T follicular helper cell (primary cell): ENCODE measurements at places on chromosomes 7 and 10.
A peak's percentile ranks its signal among the peaks of the same experiment; 100 is the strongest.

GRCh38 chr10:112887968-112888367 lies 62.1 kb upstream of the TCF7L2 start:
- DNase-seq = no peak

DNA sequence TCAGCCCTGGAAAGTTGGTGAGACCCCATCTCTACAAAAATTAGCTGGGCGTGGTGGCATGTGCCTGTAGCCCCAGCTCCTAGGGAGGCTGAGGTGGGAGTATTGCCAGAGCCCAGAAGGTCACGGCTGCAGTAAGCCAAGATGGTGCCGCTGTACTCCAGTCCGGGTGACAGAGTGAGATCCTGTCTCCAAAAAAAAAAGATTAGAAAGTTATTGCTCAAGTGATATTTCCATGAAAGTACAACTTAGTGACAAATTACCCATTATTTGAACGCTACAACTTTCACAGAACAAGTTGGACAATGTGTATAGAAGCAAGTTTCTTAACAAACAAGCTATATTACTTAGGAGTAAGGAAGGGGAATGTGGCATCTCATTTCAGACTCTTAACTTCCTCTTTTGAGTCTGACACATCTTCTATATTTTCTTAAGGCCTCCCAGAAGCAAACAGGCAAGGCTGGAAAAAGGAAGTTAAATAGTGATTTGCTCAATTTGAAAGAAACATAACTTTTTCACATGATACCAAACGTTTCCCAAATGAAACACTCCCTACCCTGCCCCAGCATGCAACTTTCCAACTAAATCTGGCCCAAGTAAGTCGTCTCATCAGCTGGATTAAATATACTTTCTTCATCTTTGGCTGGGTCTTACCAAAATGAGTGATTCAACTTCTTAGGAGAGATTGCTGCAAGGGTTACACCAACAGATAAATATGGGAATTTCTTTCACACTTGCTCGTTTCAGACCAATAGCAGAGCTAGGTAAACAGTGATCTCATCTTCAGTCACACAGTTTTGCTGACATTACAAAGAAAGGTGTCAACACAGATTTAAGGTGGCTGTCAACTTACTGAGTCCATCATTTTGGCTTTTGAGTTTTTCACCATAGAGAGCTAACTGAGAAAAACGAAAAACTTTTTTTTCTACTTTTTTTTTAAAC lies 66.3 kb upstream of the KLF6 start:
- no peak for DNase-seq

DNA sequence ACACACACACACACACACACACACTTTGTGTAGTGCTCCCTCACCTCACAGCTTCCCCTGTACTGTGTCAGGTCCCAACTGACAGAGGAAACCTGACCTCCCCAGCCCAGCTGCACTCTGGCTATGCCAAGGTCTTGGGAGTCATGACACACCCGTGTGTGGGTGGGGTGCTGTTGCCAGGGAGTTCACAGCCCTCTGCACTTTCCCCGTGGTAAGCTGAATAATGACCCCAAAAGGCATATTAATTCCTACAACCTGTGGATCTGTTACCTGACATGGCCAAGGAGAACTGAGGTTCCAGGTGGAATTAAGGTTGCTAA lies 8.9 kb upstream of the NANOS1 start:
- DNase-seq = no peak

GRCh38 chr7:31065021-31065593 lies 13.0 kb downstream of the ADCYAP1R1 start:
- DNase-seq = no peak

DNA sequence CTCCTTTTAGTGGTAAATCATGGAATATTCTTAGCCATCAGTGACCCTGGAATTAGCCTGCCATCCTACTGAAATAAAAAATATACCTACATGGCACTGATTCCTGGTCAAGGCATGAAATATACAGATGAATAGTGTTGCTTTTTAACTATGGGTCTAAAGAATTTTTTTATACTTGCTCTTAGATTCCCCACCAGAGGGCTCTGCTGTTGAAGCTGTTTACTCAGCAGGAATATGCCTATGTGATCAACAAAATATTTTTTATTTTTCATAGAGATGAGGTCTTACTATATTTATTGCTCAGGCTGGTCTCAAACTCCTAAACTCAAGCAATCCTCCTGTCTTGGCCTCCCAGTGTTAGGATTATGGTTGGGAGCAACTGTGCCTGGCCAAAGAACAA lies 13.5 kb downstream of the ZC3HC1 start:
- no peak for DNase-seq

GRCh38 chr7:158400601-158401225 lies 186.9 kb downstream of the PTPRN2 start:
- DNase-seq = no peak

DNA sequence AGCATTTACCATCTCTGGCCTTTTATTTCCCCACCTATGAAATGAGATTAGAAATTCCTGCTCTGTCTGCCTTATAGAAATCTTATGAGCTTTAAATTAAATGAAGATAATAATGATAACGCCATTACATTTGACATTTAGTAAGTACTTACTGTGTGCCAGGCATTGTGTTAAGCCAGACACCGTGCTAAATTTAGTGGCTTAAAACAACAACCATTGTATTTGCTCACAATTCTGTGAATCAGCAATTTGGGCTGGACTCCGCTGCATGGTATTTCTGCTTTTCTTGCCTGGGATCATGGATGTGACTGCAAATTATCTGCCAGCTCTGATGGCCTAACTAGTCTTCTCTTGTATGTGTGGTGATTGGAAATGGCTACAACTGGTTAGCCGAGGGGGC lies 56.4 kb upstream of the CCDC6 start:
- no peak for DNase-seq

DNA sequence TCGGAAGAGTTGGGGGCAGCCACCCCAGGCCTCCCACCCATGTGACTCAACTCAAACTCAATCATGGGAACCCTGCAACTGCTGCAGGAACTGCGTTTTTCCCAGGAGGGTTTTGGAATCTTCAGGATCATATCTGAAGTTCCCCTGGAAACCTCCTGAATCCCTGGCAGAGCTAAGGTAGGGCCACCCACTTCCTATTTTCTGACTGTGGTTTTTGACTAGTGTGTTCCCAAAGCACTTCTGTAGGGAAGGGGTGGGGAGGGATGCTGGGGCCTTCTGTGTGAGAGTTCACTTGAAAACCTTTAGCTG lies 127.6 kb upstream of the UNC5B start:
- DNase-seq = no peak

DNA sequence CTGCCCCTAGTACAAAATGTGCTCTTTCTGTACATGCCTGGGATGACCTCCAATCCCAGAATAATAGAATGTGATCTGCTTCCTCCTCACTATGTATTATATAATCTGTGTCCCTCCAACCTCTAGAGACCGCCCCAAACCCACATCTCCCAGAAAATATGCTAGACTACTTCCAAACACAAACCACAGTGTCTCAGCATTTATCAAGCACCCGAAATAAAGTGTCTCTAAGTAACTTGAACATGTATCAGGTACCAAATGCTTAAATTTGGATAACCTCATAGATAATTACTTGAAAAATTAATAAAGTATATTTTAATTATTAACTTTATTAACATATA lies 16.1 kb downstream of the LYZL1 start:
- DNase-seq = no peak

GRCh38 chr10:48273741-48274140 lies 755 bp downstream of the FRMPD2 start:
- no peak for DNase-seq

DNA sequence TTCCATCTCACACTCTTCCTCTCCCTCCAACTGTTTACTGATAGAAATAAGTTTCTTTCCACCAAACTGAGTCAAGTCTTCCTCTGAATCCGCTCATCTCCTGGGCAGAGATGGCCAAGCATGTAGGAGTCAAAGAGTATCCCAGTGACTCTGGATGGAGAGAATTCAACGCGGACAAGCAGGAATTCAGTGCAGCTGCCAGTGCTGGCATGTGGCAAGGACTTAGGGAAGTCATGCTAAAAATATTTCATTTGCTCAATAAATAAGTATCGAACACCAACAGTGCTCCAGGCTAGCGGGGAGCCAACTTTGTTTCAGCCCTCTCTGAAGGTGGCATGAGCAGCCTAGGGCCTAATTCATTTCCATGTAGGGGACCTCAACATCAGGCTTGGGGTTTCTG lies 351.6 kb upstream of the ZMIZ1 start:
- no peak for DNase-seq

- no peak for DNase-seq
Measured at GRCh38 chr10:7006566-7006965, 404.3 kb downstream of the SFMBT2 start.

DNA sequence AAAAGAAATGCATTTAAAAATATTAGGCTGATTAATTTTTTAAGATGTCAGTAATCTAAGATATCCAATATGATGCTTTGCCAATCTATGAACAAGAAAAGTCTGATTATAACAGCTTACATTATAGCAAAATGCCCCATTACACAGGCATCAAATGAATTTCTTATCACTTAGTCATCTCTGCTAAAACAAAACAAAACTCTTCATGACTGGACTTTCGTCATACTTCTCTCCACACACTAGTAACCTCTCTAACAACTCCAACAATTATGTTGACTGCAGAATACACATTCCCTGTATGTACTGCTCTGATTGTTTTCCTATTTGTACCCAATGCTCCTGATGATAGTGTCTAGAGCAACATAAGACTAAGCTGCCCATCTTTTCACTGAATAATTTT lies 3.8 kb upstream of the MKI67 start:
- DNase-seq = no peak

DNA sequence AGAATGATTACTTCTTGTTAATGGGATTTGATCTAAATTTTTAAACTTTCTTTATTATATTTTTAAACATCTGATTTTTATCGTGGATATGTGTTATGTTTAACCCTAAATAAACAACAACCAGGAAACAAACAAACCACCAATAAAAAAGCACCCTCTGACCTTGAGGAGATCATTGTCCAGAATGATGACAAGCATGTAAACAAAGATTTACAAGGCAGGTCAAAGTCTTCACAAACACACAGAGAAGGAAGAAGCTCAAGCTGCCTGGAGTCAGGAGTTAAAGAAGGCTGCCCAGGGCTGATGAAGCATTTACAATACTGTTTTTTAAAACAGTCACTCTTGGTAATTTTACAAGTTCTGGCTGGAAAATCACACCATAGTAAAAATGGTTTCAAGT lies 31.0 kb upstream of the EGFR start:
- DNase-seq = no peak

- DNase-seq = no peak
Measured at GRCh38 chr7:136617176-136617575, 251.3 kb upstream of the CHRM2 start.

DNA sequence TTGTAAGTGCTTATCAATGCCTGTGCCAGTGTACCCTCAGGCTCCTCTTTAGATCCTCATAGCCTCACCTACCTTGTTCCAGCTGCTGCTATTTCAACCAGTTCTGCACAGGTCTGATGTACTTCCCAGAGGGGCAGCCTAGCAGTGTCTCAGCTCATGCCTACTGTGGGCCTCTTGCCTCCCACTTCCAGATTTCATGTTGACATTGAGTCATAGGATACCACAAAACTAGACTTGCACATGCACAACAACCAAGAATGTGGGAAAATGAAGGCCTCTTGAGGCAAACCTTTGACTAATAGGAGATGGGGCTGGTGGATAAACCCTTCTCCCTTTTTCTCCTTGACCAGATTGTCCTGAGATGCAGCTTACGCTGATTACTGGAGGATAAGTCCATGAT lies 31.0 kb downstream of the PON3 start:
- no peak for DNase-seq

- DNase-seq = no peak
Measured at GRCh38 chr10:53111529-53111928, 338.9 kb upstream of the MBL2 start.

- no peak for DNase-seq
Measured at GRCh38 chr7:91034459-91035368, 229.5 kb upstream of the FZD1 start.

DNA sequence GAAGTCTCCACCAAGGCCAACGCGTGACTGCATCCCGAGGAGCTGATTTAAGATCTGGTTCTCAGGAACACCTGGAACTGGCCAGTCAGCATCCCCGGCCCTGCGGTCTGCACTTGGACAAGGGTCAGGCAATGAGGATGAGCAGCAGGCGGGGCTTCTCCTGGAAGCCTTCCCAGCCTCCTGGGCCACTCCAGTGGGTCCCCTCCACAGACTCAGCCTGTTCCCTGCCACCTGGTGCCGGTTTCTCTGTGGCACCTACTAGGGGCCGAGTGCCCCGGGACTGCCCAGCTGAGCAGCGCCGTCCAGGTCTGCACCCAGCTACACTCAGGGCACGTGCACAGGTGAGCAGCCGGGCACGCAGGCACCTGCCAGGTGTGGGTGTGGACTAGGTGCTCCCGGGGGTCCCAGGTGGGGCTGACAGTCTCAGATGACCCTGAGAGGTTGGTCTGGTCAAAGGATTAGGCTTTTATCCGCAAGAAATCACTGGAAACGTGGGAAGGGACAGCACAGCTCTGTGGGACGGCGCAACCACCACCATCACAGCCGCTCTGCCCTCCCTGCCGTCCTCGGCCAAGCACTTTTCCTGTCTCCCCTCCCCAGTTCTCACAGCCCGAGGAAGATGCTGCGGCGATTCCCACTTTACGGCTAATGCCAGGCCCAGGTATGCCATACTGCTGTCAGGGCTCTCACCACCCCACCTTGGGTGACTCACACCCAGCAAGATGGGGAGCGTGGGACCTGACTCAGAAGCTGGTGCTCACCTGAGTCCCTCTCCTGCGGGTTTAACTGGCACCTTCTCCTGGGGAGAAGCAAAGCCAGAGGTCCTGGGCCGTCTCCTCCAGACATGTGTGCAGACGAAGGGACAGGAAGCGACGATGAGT lies 166.0 kb downstream of the RNF216 start:
- no peak for DNase-seq

GRCh38 chr10:3192856-3193635 lies 20.5 kb upstream of the PITRM1 start:
- peak; percentile 25 for DNase-seq

DNA sequence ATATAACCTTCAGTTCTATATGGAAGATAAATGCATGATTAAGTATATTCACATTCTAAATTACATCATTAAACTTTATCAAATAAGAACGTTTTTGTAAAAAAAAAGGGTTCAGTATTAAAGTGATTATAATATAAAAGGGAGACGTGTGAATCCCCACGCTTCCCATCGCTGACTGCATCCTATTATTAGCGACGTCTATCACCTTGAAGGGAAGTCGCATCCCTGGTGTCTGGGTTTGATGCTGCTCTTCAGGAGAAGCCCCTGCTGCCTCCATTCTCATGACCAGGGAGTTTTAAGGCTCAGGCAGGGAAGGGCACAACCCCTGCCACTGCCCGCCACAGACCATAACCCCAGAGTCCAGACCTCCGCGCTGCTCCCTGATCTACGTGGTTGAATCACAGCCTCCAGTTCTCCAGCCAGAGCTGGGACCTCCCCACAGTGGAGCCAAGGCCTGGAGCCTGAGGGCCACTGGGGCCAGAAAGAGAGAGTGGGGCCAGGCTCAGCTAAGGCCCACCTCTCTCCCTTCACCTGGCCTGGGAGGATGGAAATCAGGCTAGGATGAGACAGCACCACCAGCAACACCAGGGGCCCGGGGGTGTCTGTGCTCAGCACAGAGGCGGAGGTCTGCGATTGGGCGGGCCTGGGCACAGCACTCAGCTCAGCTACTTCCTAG lies 130.6 kb downstream of the TCERG1L start:
- DNase-seq = no peak

GRCh38 chr7:9978106-9979064 lies 995.3 kb upstream of the PHF14 start:
- DNase-seq = no peak
